NCI-H1436 treated with DMSO at 0.1 percent for 48 hours (cell line): ENCODE measurements at places on chromosomes 1 and 21.

DNA sequence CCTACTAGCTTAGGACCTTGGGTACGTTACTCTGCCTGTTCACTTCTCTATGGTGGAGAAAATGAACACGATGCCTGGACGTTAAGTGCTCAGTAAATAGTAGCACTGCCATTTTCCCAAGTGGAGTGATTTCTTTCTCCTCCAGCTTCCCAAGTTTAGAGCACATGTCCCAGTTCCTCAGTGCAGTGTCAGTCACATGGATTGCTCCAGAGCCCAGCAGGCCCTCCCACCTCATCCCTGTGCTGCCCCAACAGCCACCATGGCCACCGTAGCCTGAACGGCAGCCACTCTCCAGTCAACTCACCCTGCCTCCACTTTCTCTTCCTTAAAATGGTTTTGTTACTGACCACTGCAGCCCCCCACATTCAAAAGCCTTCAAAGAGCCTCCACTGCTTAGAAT lies 8.5 kb downstream of the STMN1 start:
- no peak for DNase-seq

DNA sequence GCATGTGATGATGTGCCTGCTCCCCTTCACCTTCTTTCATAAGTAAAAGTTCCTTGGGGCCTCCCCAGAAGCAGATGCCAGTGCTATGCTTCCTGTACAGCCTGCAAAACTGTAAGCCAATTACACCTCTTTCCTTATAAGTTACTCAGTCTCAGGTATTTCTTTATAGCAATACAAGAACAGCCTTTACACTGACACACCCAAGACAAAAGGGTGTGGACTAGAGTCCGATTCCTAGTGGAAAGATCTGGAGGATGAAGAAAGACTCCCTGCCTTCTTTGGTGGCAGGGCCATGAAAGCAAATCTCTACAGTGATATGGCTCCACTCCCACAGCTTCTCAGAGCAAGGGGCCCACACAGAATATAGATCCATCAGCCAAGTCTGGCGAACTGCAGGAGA lies 209.7 kb upstream of the ST6GALNAC5 start:
- DNase-seq = no peak

- DNase-seq = no peak
These were observed 205.5 kb downstream of the GPATCH2 start for GRCh38 chr1:217425422-217425821.

GRCh38 chr1:92051948-92052347 lies 22.2 kb downstream of the EPHX4 start:
- DNase-seq = no peak

GRCh38 chr1:204320382-204320804 lies 39.3 kb downstream of the PLEKHA6 start:
- no peak for DNase-seq

DNA sequence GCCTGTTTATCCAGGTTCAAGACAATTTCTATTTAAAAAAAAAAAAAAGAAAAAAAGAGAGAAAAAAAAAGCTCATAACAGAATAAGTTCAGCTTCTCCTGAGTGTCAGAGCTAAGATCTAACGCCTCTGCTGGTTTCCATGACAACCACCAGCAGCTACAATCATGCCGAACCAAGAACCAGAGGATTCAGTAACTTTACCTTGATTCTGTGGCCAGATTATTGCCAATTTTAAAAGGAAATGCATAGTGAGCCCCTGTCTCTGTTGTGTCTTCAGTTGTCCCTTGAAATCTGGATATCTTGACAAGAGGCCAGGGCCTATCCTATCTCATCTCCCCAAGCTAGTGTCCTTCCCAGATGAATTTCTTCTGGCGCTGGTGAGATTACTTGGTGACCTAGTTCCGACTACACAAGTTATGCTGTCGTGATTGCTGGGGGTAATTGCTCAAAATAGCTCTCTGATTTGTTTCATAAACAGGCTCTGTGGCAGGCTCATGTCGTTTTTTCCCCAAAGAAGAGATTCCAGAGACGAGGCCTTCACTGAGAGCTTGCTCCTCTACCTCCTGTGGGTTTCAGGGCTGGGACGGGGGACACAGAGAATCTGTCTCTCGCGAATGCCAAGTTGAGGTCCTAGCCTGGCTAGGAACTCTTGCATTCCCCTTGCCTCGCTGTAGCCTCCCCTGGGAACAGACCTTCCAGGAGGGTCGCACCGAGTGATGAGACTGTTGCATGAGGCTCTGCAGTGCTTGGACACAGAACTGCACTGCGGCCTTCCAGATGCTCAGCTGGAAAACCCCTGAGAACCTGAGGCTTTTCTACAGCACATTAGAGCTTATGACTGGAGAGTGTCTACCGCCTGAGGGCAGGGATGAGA lies 32.4 kb upstream of the SCCPDH start:
- DNase-seq = no peak

DNA sequence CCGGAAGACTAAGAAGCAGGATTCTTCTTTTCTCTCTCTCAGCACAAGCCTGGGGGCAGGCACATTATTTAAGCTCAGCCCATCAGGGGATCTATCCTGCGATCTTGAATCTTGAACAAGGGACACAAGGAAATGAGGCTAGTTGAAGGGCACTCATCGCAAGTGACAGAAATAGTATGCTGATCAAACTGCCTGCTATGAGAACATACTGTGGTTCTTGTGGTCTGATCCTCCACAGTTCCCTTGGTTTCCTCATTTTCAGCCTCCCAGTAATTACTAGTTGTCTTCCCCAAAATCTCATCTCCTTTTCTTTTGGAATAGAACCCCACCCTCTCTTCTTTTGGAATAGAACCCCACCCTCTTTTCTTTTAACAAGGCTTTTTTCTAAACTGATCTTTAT lies 6.5 kb downstream of the ANKRD45 start:
- DNase-seq = no peak

- no peak for DNase-seq
These were observed 10.3 kb upstream of the SNX7 start for GRCh38 chr1:98651116-98651632.

DNA sequence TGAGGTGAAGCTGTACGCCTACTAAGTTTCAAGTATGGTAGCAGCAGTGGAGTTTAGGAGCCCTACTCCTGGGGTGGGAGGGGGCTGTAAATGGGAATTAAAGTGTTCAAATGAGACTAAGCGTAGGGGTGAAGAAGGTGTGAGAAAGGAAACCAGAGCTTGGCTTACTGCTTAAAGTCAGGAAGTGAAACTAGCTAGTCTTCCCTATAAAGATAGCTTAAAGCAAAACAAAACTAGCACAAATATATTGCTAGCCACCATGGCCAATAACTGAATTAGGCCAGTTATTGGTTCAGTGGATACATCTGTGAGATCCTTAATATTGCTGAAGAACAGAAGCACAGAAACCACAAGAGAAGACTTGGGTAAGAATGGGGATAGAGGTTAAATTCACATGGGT lies 492.2 kb upstream of the PKN2 start:
- DNase-seq = no peak

DNA sequence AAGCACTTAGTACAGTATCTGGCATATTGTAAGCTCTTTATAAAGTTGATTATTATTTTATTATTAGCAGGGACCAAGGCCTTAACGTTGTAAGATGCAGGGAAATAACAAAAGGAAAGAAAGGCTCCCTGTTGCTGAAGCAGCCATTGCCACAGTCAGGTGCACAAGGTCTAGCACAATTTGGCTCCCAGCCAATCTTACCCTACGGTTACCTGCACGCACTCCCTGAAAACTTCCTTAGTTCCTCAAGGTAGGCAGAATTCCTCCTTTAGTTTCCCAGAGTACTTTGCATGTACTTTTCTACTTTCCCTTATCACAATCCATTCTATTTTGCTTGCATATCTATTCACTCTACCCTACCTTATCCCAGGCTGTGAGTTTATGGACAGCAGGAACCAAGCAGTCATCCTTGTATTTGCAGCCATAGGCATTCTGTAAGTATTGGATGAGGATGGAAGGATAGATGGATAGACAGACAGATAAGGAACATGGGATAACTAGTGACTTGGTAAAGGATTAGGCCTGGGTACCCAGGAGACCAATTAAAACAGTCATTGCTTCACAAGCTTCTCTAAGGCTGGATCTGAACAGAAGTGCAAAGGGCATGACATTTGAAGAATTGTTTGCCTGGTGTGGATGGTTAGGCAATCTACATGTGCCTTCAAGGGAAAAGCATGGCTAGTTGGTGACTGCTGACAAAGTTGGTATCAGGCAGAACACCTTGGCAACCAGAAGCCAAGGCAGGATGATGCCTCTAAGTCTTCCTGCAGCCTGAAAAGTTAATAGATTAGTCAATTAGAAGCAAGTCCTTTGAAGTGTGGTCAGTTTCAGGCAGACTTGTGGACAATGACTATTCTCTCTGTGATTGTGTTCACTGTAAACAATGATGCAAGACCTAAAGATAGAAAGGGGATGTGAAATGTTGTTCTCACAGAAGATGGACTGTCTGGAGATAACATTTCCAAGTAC lies 20.8 kb upstream of the JAK1 start:
- no peak for DNase-seq

DNA sequence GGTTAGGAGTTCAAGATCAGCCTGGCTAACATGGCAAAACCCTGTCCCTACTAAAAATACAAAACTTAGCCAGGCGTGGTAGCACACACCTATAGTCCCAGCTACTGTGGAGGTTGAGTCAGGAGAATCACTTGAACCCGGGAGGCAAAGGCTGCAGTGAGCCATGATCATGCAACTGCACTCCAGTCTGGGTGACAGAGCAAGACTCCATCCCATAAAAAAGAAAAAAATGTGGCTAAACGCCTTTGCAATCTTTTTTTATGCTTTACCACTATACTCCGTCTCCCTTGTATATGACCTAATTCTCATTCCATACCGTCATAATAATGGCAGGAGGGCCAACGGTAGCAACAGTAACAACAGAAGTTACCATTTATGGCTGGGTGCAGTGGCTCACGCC lies 109.5 kb downstream of the ASH1L start:
- DNase-seq = no peak

- no peak for DNase-seq
These were observed 80.9 kb downstream of the SLC66A1 start for GRCh38 chr1:19393046-19393445.

GRCh38 chr1:4702464-4702863 lies 48.1 kb downstream of the AJAP1 start:
- DNase-seq = no peak

GRCh38 chr1:207676153-207676552 lies 31.2 kb downstream of the CR1L start:
- DNase-seq = no peak

DNA sequence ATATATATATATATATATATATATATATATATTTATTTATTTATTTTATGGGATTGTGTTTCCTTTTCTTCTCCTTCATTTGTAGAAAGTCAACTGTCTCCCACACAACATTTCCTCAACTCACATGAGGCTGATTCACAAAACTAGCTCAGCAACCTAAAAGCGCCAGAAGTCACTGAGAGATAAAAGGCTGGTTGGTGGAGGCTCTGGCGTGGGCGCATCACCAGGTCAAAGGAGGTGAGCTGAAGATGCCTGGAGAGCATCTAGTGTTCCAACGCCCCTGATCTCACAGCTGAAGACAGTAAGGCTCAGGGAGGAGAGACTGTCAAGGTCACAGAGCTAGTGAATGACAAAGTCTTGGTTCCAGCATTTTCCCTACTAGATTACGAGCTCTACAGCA lies 78.0 kb downstream of the HLCS start:
- DNase-seq = no peak

- no peak for DNase-seq
These were observed 1.9 kb downstream of the ZBTB7B start for GRCh38 chr1:155004352-155005075.

DNA sequence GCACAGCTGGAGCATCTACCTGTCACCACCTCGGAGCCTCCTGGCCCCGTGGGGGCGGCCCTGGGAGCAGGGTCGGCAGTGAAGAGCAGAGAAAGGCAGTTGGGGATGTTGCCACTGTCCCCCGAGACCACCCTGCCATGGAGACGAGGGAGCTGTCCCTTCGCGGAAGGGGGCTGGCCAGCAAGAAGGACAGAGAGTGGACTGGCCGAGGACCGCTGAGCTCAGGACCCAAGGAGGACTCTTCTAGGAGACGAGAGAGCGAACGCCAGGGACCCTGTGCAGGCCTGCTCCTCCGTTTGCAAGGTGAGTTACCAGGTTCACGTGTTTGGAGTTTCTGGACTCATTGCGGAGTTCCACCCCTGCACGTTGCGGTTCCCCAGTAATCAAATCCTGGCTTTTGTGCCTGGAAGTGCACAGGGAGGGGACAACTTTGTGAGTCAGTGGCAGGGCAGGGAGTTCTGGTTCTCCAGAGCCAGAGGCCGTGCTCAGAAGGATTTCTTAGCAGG lies 5.6 kb upstream of the POFUT2 start:
- no peak for DNase-seq

DNA sequence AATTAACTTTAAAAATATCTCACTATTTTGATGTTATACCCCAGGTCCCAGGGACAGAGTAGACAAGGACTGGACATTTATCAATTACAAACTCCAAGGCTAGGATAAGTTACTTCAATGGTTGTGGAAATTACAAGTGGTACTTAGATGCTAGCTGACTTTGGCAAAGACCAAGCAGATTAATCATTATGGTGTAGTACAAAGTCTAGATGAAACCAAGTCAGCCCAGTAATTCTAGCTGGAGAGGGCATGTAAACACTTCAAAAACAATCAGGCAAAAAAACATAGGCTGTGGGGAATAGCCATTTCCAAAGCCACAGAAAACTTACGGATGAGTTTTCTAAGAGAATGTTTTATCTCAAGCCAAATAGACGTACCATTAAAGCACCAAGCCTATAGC lies 124.5 kb downstream of the TSEN15 start:
- DNase-seq = no peak

- DNase-seq = no peak
These were observed 310.1 kb downstream of the USH2A start for GRCh38 chr1:216113181-216113580.

DNA sequence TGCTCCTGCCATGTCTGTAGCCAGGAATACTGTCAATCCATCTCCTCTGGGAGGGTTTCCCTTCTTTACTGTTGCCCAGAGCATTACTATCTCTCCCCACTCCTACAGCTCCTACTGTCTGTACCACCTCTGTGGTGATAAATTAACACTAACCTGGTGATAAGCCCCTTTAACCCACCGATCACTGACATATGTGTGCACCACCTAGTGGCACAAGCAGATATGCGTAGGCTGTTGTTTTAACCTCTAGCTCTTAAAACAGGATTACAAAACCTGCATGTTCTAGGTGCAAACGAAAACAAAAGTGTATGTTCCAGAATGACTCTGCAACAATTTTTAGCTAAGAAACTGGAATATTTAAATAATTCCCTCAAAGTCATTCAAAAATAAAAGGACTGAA lies 93.9 kb upstream of the BEND5 start:
- peak; percentile 0 for DNase-seq

- DNase-seq = no peak
These were observed 18.4 kb downstream of the DHRS3 start for GRCh38 chr1:12599657-12600056.

DNA sequence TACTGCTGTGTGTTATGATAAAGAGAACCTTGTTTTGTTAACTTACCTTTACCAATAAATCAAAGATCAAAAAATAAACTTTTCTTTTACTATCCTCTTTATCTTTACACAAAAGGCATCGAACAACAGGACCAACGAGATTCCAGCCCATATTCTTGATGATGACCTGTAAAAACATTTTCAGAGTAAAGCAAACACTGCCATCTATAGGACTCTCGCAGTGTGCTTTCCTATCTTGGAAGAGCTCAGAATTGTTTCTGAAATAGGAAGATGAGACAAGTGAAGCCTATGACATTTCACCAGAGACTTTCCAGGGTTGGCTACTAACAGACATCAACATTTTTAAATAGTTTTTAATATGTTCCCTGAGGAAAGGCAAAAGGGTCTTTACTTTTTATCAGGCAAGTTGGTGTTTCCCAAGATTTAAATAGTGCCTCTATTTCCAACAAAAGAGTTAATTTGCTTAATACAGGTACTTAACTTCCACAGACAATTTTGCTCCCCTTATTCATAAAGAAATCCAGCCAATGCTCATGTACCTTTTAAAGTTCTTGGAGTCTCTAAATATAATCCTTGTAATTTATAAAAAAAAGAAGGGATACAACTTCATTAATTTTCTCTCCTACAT lies 7.3 kb downstream of the GLMN start:
- DNase-seq = no peak
